ENCODE measurements at places on chromosomes 7 and 10.
A peak's percentile ranks its signal among the peaks of the same experiment; 100 is the strongest.

GRCh38 chr7:119562839-119563238, 710.1 kb upstream of the KCND2 start:
- no peak for DNase-seq

DNA sequence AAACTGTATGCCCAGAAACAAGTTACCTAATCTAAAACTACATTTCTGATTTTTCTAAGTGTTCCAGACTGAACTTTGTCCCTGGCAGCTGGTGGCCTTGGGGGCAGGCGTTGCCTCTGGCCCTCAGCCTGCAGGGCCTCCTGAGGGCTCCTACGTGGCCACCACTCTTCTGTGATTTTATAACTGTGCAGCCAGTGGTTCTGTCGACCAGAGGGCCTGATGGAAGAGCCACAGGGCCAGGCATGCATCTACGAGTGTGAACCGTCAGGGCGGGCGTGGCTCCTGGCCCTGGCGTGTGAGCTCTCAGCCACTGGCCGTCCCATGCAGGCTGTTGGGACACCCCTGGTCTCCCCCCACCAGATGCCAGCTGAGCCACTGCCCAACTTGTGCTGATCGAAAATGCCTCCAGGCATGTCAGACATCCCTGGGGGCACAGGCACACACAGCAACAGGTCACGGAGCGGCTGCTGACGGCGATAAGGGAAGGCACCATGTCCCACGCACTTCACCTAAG, 173.4 kb downstream of the ZMYND11 start:
- DNase-seq: no peak

DNA sequence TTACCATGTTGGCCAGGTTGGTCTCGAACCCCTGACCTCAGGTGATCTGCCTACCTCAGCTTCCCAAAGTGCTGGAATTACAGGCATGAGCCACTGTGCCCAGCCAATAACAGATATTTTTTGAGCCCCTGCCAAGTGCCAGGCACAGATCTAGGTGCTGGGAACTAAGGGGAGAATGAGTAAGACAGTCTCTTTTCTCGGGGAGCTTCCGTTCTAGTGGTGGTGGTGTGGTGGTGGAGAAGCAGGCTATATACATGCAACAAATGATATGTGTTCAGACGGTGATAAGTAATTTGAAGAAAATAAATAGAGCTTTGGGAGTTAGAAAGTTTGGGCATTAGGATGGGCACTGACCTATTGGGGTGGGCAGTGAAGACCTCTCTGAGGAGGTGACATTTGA, 76.7 kb upstream of the VKORC1L1 start:
- DNase-seq: no peak

DNA sequence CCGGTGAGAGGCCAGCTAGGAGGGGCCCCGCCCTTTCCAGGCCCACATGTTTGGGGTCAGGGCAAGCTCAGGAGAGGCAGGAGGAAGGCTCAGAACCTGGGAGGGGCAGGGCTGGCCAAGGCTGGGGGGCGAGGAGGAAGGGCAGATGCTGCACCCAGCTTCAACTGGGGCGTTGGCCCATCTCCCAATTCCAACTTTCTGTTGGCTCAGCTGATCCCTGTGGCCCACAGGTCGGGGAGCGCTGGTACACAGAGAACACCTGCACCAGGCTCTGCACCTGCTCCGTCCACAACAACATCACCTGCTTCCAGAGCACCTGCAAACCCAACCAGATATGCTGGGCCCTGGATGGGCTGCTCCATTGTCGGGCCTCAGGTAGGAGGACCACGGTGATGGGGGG, 40.1 kb downstream of the ZAN start:
- DNase-seq: no peak

DNA sequence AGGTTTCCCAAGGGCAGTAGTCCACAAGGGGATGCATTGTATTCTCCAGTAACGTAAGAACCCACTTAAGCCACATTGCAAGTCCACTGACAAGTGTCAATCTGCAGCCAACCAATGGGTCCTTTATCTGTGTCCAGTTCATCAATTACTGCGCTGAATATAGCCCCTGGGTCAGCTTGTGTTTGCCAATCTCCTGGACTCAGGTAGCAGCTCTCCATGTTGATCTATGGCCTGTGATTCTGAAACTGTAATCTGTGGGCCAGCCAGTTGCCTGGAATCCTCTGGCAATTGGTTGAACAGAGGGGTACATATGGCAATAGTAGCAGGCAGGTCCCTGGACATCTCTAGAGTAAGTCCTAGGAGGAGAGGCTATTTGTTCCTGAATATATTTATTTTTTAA, 8.8 kb upstream of the TMEM248 start:
- DNase-seq: no peak

DNA sequence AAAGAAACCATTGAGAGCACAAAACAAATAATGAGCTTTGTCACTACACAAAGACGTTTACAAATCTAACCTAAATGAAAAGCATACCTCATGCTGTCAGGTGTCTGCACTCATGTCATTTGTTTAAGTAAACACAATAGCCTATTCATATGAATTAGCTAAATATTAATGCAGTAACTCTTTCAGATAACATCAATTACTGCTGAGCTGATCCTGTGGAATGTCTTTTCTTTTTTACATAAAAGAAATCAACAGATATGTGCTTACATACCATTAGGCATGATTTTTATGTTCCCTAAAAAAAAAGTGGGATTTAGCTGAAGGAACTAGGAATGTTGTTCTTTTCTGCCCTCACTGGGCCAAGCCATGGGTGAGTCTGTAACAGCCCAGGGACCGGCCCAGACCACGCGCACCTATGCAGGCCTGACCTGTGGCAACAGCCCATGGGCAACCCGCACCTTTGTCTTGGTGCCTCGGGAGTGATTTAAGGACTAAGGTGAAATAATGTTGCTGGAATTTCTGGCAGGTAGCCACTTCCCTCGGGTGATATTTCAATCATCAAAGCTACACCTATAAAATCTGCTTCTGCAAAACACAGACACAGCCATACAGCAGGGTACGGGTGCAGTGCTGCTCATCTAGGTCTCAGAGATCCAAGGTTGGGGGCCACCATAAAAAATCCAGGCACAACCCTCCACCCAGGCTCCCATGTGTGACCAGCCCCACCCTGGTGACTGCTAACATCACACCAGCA, 44.6 kb downstream of the FGFR2 start:
- DNase-seq: no peak

- DNase-seq: no peak
Observed at GRCh38 chr10:70500368-70500767, 21.8 kb downstream of the PALD1 start.

DNA sequence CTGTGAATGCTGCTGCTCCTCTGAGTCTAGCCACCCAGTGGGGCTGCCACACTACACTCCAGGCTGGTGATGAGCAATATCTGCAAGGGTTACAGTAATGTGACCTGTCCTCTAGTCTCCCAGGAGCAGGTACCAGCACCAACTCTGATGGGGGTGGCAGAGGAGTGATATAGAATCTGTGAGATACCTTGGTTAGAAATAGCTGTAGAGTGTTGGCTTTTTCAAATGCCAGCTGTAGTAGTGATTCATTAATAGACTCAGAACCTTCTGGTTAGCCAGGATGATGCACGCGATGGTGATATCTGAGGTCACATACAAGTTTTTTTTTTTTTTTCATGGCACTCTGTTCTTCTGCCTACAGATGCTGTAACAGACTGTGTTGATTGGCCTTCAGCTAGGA, 757.1 kb downstream of the INHBA start:
- no peak for DNase-seq

DNA sequence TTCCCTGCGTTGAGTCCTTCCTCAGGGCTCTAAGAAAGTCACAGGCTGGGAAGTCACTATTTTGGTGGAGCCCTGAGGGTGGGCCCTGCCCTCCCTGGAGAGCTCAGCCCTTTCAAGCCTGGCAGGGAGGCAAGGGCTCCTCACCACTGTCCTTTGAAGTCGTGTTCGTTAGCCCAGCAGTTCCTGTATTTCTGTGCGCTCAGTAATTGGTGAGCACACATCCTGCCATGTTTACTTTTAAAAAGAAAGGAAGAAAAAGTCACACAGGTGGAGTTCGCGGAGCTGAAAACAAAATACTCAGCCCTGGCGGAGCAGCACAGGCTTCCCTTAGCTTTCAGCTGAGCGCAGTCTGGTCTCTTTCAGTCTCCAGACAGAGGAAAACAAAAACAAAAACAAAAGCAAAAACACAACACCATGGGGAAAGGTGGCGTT, 37.1 kb downstream of the PRKCQ start:
- DNase-seq: peak; percentile 39

All from hematopoietic multipotent progenitor cell treated with erythropoietin and hydrocortisone succinate and interleukin-3 and kit ligand, for 8 days (in vitro differentiated cells).